ENCODE measurements at places on chromosomes 3 and 15. TPM values are rescaled to one million over a fixed set of nuclear protein-coding genes. Genes with fewer than 3 reads are reported as not detected.

DNA sequence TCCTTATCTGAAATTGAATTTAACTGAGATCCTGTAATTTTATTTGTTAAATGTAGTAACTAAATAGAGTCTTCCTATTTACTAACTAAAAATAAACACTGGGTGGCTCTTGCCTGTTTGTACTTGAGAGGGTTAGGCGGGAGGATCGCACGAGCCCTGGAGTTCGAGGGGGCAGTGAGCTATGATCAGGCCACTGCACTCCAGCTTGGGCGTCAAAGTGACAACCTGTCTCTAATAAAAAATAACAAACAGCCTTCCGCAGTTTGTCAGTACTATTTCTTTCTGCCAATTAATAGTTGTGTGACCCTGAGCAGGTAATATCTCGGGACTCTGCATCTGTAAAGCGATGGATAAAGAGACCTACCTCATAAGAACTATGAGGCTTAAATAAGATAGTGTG lies 768 bp upstream of the PDE12 start:
- no peaks in the 10 kb centered on the region for H3K36me3 ChIP-seq
- H3K4me3 ChIP-seq: peak overlapping the region; percentile 68
- H3K27ac ChIP-seq: peak overlapping the region; percentile 93
- H3K27me3 ChIP-seq: no peaks in the 10 kb centered on the region
- no peak for DNase-seq

- H3K27ac ChIP-seq: no peak overlapping the region
- DNase-seq: no peak
- no peaks in the 10 kb centered on the region for H3K27me3 ChIP-seq
Measured at GRCh38 chr3:62462788-62463187, 89.4 kb upstream of the FEZF2 start.

The MESP2 gene
- 2.3 TPM for total RNA-seq

The PIERCE2 gene
- 1.6 TPM for total RNA-seq

The AQR gene
- 51.4 TPM for total RNA-seq

The SNTN gene
- total RNA-seq: not detected
